ENCODE measurements at places on chromosomes 2 and 18.
A peak's percentile ranks its signal among the peaks of the same experiment; 100 is the strongest.

GRCh38 chr18:8176554-8176953 is 432.7 kb upstream of the RAB12 start:
- no peak for DNase-seq

GRCh38 chr2:224433442-224433841 is 31.5 kb upstream of the FAM124B start:
- no peak for DNase-seq

DNA sequence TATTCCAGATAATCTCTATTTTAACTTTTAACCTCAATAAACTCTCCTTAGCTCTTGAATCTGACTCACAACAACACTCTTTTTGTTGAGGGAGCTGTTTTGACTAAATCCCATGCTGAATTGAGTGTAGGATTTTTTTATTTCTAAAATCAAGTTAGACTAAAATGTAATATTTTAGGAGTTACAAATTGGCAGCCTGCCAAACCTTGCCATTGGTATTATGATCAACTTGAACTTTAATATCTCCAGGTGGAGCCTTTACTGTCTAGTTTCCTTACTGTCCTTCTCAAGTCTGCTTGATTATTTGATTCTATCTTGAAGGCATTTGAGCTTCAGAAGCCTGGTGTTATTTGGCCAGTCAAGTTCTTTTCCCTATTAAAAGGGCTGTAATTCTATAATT is 8.7 kb downstream of the PIKFYVE start:
- DNase-seq = no peak

DNA sequence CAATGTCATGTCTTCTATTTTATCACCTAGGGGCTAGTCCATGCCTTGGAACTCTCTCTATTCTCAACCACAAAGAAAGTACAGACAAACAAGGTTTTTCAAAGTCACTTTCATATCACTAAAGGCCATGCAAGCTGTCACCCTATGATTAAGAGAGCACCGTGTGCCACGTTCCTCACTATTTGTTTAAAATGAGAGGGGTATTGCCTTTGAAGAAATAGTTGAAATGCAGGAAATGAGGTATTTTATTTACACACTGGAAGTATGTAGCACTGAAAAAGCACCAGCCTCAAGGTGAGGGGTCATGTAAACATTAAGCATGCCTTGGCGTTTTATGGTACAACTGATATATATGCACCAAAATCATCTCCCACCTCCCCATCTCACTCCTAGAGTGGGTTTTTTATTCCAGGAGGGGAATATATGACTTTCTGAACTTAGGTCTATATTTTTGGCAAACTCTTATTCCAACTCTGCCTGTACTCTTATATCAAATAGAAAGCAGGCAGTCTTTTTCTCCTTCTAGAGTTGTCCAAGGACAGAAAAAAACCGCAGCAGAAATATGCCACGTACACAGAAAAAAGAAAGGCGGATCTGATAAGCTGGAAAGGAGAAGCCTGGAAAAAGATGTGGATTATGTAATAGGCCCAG is 53.5 kb downstream of the VSNL1 start:
- DNase-seq = no peak

GRCh38 chr2:203548887-203549286 is 13.8 kb upstream of the RAPH1 start:
- no peak for DNase-seq

DNA sequence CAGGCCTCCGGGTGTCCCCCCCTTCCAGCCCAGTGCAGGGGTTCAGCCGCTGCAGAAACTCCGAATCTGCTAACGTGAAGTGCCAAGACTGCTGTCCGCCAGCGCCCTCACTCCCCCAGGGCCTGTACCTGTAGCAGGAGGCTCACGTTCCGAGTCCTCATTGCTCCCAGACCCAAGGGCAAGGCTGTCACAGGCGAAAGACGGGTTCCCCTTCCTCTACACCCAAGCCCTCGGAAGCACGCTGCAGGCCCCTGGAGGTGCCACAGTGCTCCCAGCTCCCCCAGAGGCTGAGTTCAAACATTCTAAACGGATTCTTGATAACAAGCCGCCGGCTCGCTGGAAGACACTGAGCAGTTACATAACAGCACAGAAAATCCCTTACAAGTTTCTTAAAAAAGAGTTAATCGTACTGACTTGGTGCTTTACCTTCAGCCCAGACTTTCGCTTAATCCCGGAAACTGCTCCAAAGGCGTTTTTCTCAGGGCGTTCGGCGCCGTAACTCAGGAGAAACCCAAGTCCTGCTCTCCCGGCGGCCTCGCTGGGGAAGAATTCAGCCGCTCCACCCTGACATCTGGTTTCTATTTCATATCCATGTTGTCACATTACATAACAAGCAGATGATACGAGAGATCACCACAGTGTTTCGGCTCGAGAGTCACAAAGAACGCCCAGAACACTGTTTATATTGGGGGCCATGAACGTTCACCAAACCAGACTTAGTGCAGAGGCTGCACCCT is 92.0 kb downstream of the HDAC4 start:
- no peak for DNase-seq

GRCh38 chr2:128405981-128406613 is 87.4 kb upstream of the HS6ST1 start:
- no peak for DNase-seq

GRCh38 chr2:9291331-9291730 is 84.7 kb downstream of the ASAP2 start:
- no peak for DNase-seq

DNA sequence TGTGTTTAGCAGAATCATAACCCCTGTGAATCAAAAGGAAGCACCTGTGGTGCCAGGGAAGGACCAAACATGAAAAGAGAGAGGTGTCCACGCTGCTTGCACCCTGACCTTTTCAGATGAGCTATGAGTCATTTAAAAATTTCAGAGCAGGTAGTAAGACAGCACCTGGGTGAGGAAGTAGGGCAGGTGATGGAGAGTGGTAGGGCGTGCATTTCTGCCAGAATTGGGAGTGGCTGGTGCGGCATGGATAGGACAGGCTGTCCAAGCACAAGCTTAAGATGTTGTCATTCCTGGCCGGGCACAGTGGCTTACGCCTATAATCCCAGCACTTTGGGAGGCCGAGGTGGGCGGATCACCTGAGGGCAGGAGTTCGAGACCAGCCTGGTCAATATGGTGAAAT is 36.8 kb downstream of the NPAS2 start:
- DNase-seq = no peak

DNA sequence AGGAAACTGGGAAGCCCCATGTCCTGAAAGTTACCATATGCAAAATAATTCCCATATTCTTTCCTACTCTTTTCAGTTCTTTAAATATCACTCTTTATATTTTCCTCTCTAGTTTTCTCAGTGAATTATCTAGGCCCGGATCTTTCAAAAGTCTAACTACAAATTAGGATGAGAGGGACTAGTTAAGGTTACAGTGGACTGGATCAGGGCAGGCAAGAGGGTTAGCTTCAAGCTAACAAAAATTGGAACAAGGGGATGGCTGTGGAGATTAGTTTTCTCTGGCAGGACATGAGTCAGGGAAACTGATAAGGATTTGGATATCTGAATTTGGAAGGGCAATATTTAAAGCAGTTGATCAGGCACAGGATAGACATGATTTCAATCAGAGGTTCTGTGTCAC is 30.4 kb upstream of the BBS5 start:
- DNase-seq = no peak

DNA sequence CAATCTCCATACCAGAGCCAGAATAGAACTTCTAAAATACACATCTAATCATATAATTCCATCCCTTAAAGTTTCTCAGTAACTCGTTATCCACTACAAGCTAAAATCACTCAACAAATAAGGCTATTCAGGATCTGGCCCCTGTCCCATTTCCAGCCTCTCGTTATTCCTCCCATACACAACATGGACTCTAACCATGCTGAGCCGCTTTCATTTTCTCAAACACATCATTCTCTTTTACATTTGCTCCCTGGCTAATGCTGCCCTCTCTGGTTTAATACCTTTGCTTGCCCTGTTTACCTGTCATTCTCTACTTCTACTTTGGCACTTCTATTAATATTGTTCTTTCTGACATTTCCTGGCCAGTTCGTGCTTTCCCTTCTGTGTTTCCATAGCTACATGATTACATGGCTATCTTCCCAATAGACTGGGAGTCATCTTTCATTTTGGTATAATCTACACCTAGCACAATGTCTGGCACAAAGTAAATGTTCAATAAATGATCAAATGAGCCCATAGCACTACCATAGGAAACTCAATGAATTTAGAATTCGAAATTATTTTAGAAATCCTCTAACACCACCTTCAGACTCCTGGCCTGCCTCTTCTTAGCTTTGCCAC is 163.6 kb upstream of the VRK2 start:
- no peak for DNase-seq

DNA sequence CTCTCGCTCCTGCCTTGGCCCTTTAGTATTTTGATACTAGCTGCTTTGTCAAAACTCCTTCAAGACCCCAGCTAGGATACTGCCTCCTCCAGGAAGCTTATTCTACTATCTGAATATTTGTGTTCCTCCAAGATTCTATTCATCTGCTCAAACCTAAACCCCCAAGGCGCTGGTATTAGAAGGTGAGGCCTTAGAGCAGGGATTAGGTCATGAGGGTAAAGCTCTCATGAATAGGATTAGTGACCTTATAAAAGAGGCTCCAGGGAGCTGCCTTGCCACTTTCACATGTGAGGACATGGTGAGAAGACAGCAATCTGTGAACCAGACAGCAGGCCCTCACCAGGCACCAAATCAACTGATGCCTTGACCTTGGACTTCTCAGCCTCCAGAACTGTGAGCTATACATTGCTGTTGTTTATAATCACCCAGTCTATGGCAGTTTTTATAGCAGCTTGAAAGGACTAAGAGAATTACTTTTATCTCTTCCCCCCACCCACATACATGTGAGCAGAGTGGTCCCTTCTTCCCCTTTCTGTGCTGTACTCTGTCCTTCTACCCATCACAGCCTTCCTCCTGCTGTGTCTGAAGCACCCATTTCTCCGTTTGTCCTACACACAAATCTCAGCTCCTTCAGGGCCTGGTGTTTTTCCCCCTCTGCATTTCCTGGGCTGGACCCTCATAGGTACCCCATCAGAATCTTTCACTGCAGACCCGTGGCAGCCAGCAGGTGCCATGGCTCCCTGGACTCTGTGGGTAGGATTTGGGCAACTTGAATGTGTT is 54.5 kb downstream of the HS1BP3 start:
- DNase-seq = no peak

DNA sequence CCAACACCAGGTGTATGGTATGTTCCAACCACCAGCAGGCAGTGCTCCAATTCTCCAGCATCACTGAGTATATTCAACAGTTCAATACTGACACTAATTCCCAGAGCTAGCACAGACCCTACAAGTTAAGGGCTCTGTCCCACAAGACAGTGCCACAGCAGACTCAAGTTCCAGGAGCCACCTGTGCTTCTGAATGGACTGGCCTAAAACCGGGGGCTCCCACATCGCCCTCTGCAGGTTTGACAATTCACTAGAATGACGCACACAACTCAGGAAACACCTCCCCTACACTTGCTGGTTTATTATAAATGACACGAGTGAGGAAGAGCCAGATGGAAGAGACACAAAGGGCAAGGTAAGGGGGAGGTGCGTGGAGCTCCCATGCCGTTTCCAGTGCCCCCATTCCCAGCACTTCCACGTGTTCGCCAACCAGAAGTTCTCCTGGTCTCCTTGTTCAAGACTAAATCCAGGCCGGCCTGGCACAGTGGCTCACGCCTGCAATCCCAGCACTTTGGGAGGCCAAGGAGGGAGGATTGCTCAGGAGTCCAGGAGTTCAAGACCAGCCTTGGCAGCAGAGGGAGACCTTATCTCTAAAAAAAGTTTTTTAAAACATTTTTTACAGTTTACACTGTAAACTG is 12.2 kb upstream of the ATP6V1B1 start:
- peak; percentile 12 for DNase-seq

- no peak for DNase-seq
Observed at GRCh38 chr18:5167831-5168230, 29.2 kb downstream of the AKAIN1 start.

GRCh38 chr2:98685930-98686887 is 44.7 kb downstream of the MGAT4A start:
- no peak for DNase-seq

GRCh38 chr2:27010139-27010538 is 22.6 kb upstream of the TMEM214 start:
- no peak for DNase-seq

GRCh38 chr2:762646-763045 is 85.4 kb upstream of the TMEM18 start:
- DNase-seq = no peak

GRCh38 chr2:43417300-43417699 is 178.5 kb downstream of the THADA start:
- peak; percentile 93 for DNase-seq

DNA sequence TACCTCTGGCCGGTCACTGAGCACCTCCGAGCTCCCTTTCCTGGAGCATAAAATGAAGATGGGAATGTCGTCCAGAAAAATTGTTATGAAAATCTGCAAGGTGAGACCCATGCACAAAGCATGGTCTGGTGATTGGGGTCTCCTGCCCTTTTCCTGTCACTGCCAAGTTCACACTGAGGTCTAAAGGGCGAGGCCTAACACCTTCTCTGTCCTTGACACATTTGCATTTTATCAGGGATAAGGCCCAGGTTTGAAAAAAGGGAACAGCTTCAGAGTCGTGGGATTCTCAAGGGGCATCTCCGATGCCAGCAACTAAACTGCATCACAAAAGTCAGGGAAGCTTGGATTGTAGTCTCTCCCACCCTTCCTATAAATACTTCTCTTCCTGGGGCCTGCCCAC is 24.7 kb downstream of the GNAL start:
- DNase-seq = no peak

GRCh38 chr2:229235131-229235914 is 35.8 kb downstream of the PID1 start:
- DNase-seq = peak; percentile 96

- no peak for DNase-seq
Observed at GRCh38 chr2:1595274-1595673, 149.0 kb downstream of the PXDN start.

DNA sequence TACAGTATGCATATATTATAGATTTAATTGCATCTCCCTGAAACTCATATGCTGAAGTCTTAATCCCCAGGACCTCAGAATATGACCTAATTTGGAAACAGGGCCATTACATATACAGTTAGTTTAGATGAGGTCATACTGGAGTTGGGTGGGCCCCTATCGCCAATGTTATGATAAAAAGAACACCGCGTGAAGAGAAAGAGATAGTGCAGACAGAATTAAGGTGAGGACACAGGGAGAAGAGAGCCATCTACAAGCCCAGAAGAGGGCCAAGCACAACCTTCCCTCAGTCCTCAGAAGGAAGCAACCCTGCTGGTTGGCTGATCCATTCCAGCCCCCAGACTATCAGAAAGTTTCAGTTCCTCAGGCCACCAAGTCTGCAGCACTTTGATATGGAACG is 311.9 kb upstream of the RAB6C start:
- no peak for DNase-seq

DNA sequence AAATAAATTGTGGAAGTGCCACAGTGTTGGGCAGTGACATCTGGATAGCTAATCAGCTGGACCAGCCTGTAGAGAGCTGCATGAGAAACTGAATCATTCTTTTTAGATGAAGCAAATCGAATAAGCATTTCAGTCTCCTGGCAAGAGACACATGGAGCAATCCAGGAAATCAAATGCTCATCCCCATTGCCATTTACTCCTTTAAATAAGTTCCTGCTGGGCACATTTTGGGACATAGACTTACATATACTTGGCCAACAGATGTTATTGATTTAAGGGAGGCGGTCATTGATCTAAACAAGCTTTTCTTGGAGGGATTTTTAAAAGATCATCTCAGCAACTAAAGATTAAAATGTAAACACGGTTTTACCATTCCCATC is 307.1 kb downstream of the STK39 start:
- no peak for DNase-seq
